DMS153 (cell line): ENCODE measurements at places on chromosomes 11 and 22.

- no peak for DNase-seq
These were observed 7.2 kb downstream of the MICAL2 start for GRCh38 chr11:12117611-12118010.

GRCh38 chr11:67022341-67022933 lies 497 bp upstream of the SYT12 start:
- DNase-seq, result no peak

GRCh38 chr22:46065691-46066454 lies 84.5 kb upstream of the PPARA start:
- DNase-seq, result no peak

- no peak for DNase-seq
These were observed 2.8 kb upstream of the BARX2 start for GRCh38 chr11:129372609-129373488.

GRCh38 chr11:87391496-87391895 lies 353.8 kb downstream of the TMEM135 start:
- DNase-seq, result no peak
